ENCODE measurements at places on chromosomes 7 and 10.

GRCh38 chr10:63765126-63765525 is 243.9 kb downstream of the REEP3 start:
- DNase-seq = peak; percentile 61

DNA sequence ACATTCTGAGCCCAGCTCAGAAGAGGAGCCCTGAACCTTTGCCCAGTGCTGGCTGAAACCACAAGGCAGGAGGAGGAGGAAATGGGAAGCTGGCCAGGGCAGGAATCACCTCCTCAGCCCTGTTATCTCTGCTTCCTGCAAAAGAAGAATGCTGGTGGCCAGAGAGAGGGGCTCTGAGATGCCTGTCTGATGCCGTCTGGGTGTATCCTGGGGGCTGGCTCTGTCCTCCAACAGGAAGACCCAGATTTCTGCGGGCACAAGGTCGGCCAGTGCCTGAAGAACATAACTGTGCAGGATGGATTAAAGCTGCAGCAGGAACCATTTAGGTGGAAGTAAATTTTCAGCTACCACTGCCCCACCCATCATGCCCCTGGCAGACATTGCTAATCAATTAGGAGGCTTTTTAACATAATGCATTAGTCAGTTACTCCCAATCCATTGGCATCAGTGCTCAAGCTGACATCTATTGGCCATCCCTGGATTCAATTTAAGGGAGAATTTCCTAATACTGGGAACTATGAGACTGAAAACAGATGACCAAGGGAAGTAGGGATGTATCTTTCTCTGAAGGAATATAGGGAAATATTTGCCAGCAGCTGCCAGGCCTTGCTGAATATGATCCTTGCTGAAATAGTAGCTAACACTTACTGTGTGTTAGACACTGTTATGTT is 67.7 kb downstream of the COL13A1 start:
- DNase-seq = peak; percentile 81

DNA sequence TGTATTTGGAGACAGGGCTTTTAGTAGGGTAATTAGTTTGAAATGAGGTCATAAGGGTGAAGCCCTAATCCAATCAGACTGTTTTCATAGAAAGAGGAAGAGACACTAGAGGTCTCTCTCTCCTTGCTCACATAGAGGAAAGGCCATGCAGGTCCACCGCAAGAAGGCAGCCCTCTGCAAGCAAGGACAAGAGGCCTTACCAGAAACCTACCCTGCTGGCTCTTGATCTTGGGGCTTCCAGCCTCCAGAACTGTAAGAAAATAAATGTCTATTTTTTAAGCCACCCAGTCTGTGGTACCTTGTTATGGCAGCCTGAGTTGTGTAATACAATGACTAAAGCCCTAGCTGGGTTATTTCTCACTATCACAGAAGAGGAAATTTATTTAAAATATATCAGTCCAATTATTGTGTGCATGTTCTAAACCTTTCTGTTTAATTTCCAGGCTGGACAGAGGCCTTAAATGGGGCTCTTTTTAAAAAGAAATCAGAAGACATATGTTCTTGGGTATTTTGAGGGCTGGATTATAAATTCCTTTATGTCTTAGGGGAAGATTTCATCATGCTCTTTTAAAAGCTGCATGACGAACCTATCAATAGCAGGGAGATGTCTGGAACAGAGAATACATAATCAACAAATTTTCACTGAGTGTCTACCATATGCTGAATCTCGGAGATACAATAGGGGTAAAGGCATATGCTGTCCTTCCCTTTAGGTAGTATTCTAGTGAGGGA is 12.9 kb upstream of the TMEM26 start:
- DNase-seq = no peak

DNA sequence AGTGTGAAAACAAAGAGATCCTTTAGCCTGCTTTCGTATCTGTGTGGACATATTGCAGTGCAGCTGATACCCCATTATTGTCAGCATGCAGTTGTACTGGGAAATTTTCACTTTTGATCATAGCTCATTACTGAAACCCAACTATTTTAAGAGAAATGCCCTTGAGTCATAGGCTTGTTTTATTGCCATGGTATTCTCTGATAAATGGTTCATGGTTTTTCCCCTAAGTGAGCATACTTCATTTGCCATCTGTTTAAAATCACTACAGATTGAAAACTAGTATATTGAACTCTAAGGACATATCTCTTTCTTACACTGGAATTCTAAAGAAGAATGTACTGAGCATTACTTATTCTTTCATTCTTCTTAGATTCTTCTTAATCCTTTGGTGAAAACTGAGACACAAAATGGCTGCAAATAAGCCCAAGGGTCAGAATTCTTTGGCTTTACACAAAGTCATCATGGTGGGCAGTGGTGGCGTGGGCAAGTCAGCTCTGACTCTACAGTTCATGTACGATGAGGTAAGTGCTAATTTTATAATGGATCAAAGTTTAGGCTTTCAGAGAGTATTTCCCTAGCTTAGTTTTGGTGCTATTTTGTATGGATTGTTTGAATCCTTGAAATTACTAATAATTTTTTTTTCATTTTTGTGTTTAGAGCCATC is 63.0 kb downstream of the RALA start:
- DNase-seq = peak; percentile 50

GRCh38 chr10:12389154-12389734 is 39.9 kb downstream of the CAMK1D start:
- no peak for DNase-seq

Data from stromal cell of bone marrow (primary cell).